Dermis blood vessel endothelial cell (primary cell): ENCODE measurements at places on chromosomes 7 and 10.

DNA sequence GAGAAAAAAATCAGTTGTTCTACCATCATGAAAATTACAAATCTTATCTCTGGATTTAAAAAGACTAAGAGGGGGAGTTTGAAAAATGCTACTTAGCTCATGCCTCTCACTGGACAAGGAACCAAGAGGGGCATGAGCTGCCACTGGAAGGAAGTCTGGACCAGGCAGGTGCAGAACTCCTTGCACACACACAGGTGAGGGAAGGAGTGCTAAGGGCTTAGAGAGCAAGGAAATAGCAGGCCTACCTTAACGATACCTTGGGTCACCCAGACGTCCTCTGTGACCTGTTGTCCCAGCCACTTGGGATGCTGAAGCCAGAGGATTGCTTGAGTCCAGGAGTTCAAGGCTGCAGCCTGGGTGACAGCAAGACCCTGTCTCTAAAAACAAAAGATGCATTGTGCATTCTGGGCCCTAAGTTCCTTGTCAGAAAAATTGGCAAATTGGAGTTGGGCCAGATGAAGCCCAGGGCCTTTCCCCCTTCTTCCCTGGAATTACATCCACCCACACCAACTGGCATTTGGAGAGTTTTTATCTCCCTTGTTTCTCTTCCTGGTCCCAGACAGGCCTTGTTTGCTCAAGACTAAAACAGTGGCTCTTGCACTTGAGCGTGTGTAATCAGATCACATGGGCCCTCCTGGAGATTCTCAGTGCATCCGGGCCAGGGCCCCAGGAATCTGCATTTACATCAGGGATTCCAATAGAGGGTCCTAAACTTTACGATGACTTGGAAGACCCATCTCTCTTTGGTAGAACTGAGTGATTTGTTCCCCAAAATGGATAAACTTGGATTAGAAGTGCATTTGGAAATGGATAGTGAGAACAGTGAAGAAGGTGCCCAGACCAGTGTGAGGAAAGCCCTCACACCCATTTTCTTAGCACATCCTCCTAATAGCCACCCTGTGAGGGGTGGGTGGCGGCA, 3.0 kb downstream of the DDIT4 start:
- DNase-seq, result peak; percentile 33

DNA sequence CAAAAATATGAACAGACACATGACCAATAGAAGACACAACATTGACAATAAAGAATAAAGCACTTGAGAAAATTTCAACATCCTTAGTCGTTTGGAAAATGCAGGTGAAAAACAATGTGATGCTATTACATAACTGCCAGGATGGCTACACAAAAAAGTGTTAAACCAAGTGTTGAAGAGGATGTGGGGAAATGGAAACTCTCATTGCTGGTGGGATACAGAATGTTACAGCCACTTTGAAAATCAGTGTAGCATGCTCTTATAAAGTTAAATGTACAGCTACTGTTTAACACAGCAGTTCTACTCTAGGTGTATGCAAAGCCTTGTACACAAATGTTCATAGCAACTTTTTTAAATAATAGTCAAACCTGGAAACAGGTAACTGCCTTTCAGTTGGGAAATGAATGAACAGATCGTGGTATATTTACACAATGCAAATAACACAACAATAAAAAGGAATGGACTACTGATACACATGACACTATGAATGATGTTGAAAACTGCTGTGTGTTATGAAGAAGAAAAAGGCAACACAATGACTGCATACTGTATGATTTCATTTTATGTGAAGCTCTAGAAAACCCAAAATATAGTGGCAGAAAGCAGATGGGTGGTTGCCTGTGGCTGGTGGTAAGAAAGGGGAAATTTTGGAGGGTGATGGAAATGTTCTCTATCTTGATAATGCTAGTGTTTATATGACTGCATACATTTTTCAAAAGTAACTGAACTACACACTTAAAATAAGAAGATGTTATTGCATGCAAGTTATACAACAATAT, 102.2 kb upstream of the VIPR2 start:
- no peak for DNase-seq

DNA sequence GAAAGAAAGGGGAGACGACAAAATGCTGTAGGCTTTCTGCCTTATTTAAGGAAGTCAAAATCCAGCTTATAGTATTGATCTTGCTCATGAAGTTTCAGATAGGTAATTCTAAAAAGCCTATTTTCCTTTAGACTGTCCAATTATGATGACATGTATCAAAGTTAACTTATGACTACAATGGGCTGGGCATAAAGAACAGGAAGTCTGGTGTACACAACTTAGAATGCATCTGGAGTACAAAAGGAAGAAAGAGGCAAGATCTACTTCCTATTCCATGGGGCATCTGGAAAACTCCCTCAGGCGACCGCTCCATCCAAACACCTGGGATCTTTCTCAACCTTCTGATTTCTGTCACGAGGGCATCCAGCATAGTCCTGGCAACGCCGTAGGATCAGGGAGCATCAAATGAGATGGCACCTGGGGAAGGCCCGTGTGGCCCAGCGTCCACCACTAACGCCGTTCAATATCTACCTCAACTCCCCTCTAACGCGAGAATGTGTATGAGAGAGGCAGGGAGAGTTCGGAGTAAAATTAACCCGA, 512 bp downstream of the FAM24B start:
- DNase-seq, result peak; percentile 63

DNA sequence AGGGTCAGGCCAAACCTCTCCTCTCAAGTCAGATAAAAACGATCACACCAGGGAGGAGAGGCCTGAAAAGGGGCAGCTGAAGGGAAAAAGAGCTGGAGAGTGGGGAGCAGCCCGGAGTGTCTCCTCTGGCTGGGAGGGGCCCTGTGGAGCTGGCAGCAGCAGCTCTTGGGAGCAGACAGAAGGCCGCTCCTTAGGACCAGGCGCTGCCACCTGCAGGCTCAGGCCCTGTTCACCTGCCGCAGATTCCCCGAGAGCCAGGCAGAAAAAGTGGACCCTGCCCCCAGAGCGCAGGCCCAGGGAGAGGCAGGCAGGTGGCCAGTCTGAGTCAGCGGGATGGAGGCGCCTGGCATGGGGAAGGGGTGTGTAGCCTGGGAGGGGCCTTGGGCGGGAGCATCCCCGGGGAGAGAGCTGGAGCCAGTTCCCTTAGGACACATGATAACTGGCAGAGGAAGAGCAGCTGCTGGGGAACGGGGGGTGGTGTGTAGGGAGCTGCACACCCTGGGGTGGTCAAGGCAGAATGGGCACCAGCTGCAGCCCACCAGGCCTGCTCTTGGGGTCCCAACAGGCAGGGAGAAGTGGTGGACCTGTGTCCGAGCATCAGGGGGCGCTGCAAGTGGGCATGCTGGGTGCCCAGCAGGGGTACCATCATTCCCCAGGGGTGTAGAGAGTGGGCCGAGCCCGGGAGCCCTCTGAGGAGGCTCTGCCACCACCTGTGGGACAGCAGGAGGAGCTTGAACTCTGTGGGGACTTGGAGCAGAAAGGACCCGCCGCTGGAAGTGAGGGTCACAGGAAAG, 177.2 kb upstream of the RHEB start:
- DNase-seq, result no peak

DNA sequence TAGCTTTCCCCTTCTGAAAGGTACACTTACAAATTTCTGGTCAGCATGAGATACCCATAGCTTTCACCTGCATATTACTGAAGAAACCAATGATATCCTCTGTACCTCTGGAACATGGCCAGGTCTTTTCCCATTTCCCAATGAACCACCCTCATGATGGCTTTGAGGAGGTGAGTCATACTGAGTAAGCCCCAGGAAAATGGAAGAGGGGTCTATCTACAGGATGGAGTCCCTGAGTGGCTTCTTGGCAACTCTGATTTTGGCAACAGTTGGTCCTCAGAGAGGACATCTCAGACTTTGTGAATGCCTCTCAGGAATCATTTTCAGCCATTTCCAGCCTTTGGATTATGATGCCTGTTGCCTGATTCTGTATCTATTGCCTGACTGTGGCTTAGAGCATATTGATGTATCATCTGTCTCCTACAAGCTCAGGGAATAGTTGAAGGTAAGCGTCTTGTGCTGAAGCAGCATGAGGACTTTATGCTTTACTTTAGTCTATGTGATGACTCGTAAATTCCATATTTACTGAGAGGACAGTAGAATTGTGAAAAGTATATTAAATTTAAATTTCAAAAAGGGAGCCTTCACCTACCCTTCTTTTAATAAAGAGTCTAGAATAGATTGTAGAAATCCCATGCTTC, 84.7 kb upstream of the DKK1 start:
- DNase-seq, result peak; percentile 35

DNA sequence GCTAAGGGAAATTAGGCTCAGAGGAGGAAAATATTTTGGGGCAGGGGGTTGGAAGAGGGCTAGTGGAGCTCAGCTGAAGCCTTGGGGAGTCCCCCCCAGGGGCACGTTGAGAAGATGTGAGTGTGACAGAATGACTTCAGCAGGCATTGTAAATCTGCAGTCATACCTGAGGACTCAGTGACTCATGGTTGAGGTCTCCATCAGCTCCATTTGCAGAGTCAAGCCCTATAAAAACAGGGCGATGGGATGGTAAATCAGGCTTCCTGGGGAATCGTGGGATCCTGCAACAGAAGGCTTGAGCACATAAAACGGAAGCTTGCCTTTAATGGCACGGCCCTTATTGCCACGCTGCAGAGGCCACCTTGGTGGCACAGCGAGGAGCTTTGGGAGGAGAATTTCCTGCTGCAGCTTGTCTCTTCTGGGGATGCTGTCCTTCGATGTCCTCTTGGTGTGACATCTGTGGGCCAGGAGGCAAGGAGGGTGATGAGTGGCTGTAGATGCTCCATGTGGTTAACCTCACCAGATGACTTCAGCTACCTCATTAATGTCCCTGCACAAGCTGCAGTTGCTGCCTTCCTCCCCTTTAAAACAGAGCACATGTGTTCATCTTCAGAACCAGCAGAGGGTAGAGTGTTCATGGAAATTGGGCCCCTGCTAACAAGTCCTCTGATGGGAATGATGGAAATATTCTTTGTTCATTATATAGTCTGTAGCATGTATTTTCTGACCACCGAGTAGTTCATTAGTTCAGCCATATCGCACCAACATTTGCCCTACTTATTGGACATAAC, 285.9 kb downstream of the LRMDA start:
- DNase-seq, result no peak
